ENCODE measurements at places on chromosomes 5 and 9.
A peak's percentile ranks its signal among the peaks of the same experiment; 100 is the strongest.

DNA sequence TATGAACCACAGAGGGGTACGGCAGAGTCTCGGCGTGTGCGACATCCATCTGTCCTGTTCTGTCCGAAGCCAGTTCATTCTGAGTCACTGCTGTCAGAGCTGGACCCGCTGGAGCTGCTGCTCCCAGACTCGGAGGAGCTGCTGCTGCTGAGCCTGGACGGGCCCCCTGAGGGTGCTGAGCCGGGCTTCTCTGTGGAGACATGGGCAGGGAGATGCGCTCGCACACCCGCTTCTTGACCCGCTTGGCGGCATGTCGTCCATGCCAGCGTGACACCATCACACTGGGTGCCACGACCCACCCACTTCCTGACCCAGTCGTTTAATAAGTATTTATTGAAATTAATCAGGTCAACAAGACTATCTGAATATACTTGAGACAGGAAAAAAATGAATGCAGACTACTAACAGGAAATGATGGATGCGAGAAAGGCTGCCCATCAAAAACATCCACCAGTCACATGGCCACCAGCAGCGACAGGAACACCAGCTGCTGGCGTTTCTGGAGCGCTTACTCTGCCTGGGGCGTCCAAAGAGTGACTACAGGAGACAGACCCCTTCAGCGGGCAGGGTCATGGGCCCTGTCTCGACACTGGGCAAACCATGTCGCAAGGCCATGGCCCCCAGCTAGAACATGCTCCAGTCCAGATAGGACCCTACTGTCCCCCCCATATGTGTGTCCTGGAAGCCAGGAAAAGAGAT is 8.4 kb downstream of the BRD3OS start:
- DNase-seq, result no peak

DNA sequence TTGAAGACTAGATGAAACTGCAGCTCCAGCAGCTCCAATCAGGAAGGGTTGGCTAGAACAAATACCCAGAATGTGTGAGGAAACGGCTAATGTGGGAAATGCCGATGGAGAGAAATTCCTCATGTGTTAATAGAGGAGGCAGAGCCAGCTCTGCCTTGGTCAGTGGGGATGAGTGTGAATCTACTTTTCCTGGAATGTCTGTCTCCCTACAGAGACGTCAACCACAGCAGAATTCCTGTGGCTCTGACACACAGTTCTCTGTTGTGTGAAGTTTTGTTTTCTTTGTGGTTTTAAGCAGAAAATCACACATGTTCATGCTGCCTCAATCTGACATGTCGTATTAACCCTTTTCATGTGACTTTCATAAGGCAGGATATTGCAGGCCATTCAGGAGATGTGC is 476.6 kb upstream of the WWC1 start:
- DNase-seq, result no peak

- DNase-seq, result no peak
These were observed 69.6 kb upstream of the ATP10B start for GRCh38 chr5:160921423-160922285.

GRCh38 chr5:136674178-136674577 is 308.8 kb upstream of the TRPC7 start:
- no peak for DNase-seq

- no peak for DNase-seq
These were observed 1278.8 kb downstream of the MAT2B start for GRCh38 chr5:164784230-164784629.

- no peak for DNase-seq
These were observed 5.7 kb downstream of the AGGF1 start for GRCh38 chr5:77035950-77036349.

- no peak for DNase-seq
These were observed 650.0 kb upstream of the SGCD start for GRCh38 chr5:155676967-155677366.

- no peak for DNase-seq
These were observed 82.1 kb downstream of the PHAX start for GRCh38 chr5:126682856-126683255.

- peak; percentile 94 for DNase-seq
These were observed at the start of gene ASB6 for GRCh38 chr9:129641750-129642585. TSS of gene ASB6 (minus strand) at chr9:129642151. CDS start at chr9:129641999, 152 bp downstream.

GRCh38 chr9:12604164-12604821 is 88.9 kb upstream of the TYRP1 start:
- DNase-seq, result no peak

Data from activated CD4-positive, alpha-beta memory T cell treated with anti-CD3 and anti-CD28 coated beads, Interleukin-2, amount 10 ng/mL, durations not matched to agents 7 days and 5 days (primary cell).